Foreskin melanocyte (primary cell): ENCODE measurements at places on chromosomes 7 and 10.
A peak's percentile ranks its signal among the peaks of the same experiment; 100 is the strongest.

- no peak for DNase-seq
These were observed 201.3 kb downstream of the MYOF start for GRCh38 chr10:93280699-93281366.

- DNase-seq = peak; percentile 53
These were observed 24.0 kb upstream of the PAPSS2 start for GRCh38 chr10:87635498-87636312.

DNA sequence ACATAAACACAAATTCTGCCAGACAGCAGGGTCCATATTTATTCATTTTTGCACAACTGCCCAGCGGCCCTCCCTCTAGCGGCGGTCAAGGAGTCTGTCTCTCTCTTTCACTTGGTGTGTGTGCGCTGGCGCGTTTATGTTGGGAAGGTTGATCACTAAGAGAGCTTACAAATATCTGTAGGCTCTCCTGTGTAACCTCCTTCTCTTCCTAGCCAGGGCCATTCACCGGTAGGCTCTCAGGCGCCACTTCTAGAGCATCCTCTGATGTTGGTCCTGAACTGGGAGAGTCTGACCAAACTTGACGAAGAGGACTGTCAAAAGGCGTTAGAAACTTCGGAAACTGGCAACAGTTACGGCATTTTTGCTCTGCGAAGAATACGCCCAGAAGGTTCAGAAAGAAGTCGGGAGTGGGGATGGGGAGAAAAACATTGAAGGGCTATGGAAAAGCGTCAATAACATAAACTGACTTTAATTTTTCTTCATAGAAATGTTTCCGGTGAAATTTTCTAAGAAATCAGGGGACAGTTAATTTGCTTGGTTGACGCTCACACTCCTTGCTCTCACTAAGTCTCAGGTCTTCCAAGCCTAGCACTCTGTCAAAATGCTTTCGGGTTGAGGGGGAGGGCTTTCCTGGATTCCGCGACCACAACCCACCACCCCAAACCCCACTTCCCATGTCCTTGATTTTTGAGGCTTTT, 731.1 kb downstream of the ZWINT start:
- peak; percentile 5 for DNase-seq

- DNase-seq = no peak
These were observed 29.1 kb downstream of the TES start for GRCh38 chr7:116239434-116239833.

DNA sequence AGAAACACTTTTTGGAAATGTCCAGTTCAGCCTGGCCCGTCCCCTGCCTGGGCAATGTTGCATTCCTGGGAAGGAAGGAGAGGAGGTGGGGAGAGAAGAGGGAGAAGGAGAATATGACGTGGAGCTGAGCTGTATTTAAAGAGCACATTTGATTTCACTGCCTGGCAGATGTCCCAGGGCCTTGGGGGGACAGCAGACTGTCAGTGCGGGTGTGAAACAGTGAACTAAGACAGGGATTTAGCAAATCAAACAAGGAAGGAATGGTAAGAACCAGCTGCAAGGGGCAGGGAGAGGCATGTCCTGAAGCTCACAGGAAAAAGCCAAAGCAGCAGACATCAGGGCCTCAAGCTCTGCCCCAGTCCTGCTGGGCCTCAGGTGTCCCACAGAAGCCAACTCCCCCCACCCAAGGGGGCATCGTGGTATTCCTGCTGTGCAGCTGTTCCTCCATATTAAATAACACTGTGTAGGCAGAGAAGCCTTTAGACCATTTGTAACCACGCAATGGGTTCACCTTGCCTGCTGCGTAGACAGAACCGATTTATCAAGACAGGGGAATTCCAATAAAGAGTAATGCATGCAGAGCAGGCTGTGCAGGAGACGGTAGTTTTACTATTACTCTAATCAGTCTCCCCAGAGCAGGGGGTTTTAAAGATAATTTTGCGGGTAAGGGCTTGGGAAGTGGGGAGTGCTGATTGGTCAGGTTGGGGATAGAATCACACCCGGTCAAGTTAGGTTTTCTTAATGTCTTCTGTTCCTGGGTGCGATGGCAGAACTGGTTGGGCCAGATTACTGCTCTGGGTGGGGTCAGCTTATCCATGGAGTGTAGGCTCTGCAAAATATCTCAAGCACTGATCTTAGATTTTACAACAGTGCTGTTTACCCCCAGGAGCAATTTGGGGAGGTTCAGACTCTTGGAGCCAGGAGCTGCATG, 18.3 kb downstream of the LEP start:
- DNase-seq = no peak

DNA sequence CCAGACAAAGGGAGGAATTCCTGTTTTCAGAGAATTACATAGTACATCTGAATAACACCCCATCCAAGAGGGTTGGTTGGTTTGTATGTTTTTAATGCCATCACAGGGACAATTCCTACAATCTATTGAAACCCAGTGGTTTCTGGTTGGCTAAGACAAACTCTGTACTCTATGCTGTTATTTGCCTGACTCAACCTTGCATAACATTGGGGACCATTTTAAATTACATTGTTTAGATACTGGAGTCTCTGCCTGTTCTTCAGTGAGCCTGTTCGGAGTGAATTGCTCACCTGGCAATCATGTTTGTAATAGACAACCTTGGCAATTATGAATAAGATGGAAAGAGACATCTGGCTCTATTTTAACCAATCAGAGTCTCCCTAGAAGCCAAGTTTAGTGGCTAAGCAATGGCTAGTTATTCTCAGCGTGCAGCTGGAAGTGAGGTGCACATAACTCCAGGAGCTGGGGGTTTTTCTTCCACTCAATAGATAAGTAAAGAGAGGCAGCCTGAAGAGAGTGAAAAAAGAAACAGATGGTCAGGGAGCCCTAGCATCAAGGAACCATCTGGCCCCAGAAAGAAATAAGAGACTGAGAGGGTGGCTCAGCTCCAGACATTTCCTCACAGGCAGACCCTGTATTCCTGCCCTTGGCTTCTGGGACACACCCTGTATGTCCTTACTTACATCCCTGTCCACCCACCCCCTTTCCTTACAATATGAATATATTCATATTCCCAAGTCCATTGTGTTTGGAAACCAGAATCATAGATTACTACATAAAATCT, 21.2 kb upstream of the SLC35G1 start:
- no peak for DNase-seq

DNA sequence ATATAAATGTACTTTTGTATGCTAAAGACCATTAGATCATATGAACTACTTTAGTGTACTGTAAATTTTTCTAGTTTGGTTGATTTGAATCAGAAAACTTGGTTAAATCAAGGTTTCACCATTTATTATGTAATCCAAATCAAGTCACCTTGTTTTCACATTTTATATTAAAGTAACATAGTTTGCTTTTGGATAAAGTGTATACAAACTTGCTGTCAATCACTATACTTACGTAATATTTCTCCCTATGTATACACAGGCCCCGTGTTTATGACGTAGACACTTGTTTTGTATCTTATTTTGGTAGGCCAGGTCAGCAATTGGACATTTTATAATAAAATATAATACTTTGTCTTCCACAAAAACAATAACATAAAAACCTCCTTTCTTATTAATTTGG, 32.2 kb downstream of the NAMPT start:
- no peak for DNase-seq

DNA sequence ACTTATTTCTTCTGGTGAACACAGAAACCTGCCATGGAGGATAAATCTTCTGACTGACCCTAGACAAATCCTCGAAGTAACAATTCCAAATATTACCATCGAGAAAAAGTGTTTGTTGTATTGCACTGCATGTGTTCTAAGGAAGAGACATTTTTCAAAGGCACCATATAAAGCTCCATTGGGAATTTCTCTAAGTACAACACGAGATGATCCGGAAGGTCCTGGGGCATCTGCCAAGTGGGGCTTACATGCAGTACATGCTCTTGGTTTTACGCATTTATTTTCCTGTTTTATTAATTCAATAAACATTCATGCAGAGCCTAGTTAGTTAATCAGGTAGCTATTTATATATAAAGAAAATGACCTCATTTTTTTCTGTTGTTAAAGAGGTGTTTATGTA, 692.0 kb upstream of the IGFBP3 start:
- DNase-seq = no peak

- DNase-seq = no peak
These were observed 106.4 kb upstream of the FAM20C start for GRCh38 chr7:85883-86515.

DNA sequence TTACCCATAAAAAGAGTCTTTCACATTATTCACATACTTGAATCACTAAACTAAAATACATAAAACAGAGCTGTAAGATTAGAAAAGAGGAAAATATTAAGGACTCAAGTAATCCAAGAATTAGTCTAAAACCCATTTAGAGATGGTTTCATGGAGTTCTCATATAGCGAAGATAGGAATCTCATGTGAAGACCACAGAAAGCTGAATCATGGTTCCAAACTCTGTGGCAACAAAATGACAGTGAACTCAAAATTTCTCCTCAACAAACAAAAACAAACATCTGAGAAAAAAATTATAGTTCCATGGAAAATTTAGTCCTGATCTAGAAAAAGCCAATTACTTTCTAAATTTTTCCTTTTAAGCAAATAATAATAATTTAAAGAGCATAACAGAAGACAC, 34.6 kb downstream of the BAZ1B start:
- DNase-seq = no peak
